ENCODE measurements at places on chromosomes 3 and 15.

GRCh38 chr15:98330692-98331435, 317.5 kb upstream of the IGF1R start:
- DNase-seq, result no peak

DNA sequence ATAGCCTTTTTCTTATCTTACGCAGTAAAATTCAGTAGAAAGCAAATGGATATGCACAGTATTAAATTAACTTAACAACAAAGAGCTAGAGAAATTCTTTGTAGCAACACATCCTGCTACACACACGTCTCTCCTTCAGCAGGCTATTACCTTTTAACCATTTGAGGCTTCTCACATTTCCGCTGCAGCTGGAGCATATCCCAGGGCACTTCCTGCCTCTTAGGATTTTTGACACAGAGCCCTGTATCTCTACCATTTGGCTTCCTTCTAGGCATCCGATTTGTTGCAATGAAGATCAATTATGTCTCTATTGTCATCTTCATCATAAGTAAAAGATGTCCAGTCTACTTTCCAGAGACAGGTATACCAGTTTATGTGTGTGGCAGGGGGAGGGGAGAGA, 292.4 kb upstream of the CBLB start:
- no peak for DNase-seq

DNA sequence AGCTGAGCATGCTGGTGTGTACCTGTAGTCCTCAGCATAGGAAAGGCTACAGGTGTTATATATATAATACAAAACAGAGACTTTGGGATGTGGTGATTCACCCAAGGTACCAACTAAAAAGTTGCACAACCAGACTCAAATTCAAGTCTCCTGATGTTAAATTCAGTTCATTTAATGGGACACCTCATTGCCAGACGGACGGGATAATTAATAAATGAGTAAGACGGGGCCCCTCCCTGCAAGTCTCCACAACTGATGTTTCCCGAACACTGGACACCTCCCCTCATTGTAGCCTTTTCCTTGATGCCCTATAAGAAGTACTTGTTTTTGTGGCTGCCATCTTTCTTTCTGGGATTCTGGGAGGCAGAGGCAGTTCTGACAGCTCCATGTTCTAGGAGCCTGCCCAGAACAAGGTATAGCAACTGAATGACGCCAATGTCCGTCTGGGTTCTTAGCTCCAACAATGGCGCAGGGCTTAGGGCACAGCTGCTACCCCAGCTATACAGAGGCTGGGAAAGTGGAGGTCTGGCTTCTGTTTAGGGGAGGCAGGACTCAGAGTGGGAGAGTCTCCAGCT, 50.7 kb downstream of the CDC25A start:
- DNase-seq, result no peak

DNA sequence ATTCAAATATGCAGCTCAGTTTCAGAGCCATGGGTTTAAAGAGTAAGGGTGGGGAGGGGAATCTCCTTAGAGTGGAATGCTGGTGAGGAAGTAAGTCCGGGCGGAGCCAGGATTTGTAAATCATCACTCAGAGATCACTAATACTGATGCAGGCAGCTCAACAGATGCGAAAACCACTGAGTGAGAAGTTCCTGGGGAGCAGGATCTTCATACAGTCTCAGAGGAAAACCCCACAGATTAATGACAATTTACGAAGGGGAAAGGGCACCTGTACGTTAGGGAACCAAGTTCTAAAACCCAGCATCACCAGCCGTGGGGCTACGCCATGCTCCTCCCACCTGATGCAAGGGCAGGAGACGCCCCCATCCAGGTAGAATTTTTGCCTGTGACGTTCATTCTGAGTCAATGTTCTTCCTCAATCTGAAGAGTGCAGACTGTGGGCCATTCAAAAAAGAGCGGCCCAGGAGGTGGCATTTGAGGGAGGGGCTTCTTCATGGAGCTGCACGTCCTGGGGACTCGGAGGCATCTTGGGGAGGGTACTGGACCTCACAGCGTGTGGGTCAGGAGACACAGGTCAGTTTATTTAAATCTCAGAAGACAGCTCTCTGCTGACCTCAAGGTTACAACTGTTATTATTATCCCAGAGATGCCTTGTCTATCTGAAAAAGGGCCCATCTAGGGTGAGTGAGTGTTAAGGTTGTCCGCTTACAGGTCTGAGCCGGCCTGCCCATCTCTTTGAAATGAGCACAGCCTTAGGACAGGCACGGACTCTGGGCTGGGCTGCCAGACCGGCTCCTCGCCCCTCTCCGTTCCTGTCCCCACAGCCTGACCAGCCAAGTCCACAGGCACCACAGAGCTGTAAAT, 228.0 kb downstream of the XXYLT1 start:
- no peak for DNase-seq

DNA sequence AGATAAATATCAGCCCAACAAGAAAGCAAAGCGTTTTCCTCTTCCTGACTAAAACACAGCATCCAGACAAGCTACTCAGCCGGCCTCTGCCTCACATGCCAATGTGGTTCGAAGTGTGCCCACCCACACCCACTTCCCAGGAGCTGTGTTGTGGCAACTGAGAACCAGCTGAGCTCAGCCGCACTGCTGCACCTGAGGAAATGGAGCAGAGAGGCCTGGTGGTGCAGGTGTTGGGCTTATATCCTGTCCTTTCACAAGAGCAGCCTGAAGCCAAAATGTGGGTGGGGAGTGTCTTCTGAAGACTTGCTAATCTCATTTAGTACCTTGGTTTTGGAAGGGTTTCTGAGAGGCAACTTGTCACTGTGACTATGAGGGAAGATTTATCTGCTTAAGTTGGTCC, 23.0 kb upstream of the RETNLB start:
- no peak for DNase-seq

GRCh38 chr3:53843195-53844177, 2.7 kb downstream of the CHDH start:
- DNase-seq, result no peak

DNA sequence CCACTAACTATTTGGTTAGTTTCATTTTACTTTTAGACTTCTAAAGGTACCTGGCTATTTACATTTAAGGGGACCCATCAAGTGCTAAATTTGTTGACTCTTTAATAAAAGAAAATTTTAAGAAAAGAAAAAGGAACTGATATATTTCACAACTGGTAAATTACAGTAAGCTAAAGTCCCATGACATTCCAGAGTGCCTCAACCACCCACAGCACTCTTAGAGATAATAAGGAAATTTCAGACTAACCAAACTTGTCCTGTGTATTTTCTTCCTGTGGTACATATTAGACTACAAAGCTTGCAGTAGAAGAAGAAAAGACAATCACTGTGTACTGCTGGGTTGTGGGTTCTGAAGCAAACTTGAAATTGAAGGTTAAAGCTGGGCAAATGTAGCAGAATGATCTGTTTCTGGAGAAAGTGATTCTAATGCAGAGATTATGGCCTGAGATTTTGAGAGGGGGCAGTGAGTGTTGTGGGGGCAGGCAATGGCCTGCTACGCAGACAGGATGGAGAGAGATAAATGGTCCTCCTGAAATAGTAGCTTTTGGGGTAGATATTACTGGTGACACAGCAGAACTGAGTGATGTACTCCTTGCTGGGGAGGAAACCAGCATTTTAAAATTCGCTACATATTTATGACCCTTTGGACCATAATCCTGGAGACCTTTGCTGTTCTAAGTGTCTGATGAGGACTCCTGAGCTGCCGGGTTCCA, 24.5 kb upstream of the MFSD1 start:
- no peak for DNase-seq

GRCh38 chr3:149037684-149038083, 46.3 kb downstream of the GYG1 start:
- no peak for DNase-seq

DNA sequence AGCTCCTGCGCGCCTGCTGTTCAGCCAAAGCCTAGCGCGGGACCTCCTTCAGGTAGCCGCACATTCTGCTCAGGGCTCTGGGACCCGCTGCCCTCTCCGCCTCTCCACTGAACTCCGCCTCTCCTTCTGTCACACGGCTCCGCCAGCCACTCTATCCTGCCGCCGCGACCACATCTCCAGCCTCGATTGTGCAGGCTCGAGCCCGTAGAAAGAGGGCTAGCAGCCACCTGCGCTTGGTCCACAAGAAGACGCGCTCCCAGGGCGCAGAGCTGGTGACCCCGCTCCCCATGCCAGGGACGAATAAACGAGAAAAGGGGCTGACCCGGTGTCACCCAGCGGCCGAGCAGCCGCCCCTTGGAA, 1.1 kb upstream of the VIPR1 start:
- DNase-seq, result no peak

- DNase-seq, result no peak
These were observed 25.0 kb downstream of the PIF1 start for GRCh38 chr15:64800476-64800875.

GRCh38 chr15:70020229-70020628, 77.5 kb downstream of the TLE3 start:
- no peak for DNase-seq

DNA sequence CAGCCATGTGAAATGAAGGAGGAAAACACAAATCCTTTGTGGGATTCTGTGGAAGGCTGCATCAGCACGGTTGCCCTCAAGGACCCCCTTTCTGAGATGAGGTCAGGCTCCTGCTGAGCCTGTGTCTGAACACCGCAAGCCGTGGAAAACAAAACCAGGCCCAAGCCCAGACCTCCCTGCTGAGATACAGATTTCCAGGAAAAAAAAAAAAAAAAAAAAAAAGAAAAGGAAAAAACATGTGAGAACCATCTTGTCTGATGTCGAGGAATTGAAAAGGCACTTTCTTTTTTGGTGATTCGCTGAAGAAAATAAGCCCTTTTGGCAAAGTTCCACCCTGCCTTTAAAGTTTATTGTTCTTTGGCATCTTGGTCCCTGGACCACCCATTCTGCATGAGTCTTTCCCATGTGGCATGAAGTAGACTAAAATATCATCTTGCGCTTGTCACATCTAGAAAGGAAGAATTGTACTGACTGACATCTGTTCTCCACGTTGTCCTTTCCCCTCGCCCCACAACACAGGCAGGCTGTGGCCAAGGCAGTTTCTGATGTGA, 117.6 kb downstream of the CHST2 start:
- no peak for DNase-seq

GRCh38 chr3:10515884-10516495, 10.6 kb upstream of the ATP2B2 start:
- DNase-seq, result no peak

All from AG04449 (cell line).